Heart right ventricle (tissue), 16 donors: ENCODE measurements at places on chromosomes 7 and 10. TPM values are rescaled to one million over a fixed set of nuclear protein-coding genes. Genes with fewer than 3 reads are reported as not detected.

GRM8 gene
- polyA plus RNA-seq = 0.16 TPM

NEURL1 gene
- 0.06 TPM for polyA plus RNA-seq

LIPK gene
- polyA plus RNA-seq = not detected

TMEM106B gene
- 10.6 TPM for polyA plus RNA-seq

WDR37 gene
- 6.8 TPM for polyA plus RNA-seq

NRG3 gene
- polyA plus RNA-seq = not detected

AOAH gene
- 0.73 TPM for polyA plus RNA-seq

TLL2 gene
- 8.4 TPM for polyA plus RNA-seq

KAZALD1 gene
- polyA plus RNA-seq = 16.5 TPM

GPR85 gene
- 0.58 TPM for polyA plus RNA-seq

ABCB1 gene
- 1.3 TPM for polyA plus RNA-seq

PRKAR1B gene
- 5.0 TPM for polyA plus RNA-seq

DGKB gene
- 0.04 TPM for polyA plus RNA-seq

AGR2 gene
- polyA plus RNA-seq = not detected

ASZ1 gene
- polyA plus RNA-seq = not detected

IGF2BP3 gene
- polyA plus RNA-seq = not detected

CALHM1 gene
- not detected for polyA plus RNA-seq

XRCC2 gene
- 0.06 TPM for polyA plus RNA-seq

CYP2E1 gene
- polyA plus RNA-seq = 0.49 TPM

NANOS1 gene
- 26.1 TPM for polyA plus RNA-seq

ABCB8 gene
- polyA plus RNA-seq = 42.2 TPM

CTBP2 gene
- 23.0 TPM for polyA plus RNA-seq

BTBD16 gene
- 0.29 TPM for polyA plus RNA-seq

IFIT1B gene
- not detected for polyA plus RNA-seq

KDM7A gene
- polyA plus RNA-seq = 3.9 TPM

SLIT1 gene
- 0.07 TPM for polyA plus RNA-seq

HIBADH gene
- polyA plus RNA-seq = 24.7 TPM

PRKAR2B gene
- 5.4 TPM for polyA plus RNA-seq

ASB15 gene
- 20.3 TPM for polyA plus RNA-seq

MACC1 gene
- polyA plus RNA-seq = not detected

RAPGEF5 gene
- 5.7 TPM for polyA plus RNA-seq

SGPL1 gene
- 5.9 TPM for polyA plus RNA-seq

PEX1 gene
- polyA plus RNA-seq = 14.1 TPM

CUBN gene
- 0.37 TPM for polyA plus RNA-seq

LRRN3 gene
- 1.2 TPM for polyA plus RNA-seq

WIPF3 gene
- polyA plus RNA-seq = 6.7 TPM

ADAMTS14 gene
- polyA plus RNA-seq = 0.66 TPM

SYNPO2L gene
- 147 TPM for polyA plus RNA-seq

AKR1C4 gene
- polyA plus RNA-seq = not detected

COMMD3 gene
- 84.9 TPM for polyA plus RNA-seq

TRA2A gene
- polyA plus RNA-seq = 86.8 TPM

FOXI2 gene
- not detected for polyA plus RNA-seq

NKX2-3 gene
- not detected for polyA plus RNA-seq

OR2AE1 gene
- not detected for polyA plus RNA-seq

MLXIPL gene
- 22.8 TPM for polyA plus RNA-seq

AFAP1L2 gene
- 3.6 TPM for polyA plus RNA-seq

SPDYE9 gene
- not detected for polyA plus RNA-seq

ITIH5 gene
- polyA plus RNA-seq = 2.8 TPM

HOXA1 gene
- polyA plus RNA-seq = not detected

KCNIP2 gene
- 452 TPM for polyA plus RNA-seq

LRMDA gene
- polyA plus RNA-seq = 8.3 TPM
